ENCODE measurements at places on chromosomes 12 and 14.

- no peak for DNase-seq
Observed at GRCh38 chr14:37985826-37986470, 221.8 kb upstream of the SSTR1 start.

DNA sequence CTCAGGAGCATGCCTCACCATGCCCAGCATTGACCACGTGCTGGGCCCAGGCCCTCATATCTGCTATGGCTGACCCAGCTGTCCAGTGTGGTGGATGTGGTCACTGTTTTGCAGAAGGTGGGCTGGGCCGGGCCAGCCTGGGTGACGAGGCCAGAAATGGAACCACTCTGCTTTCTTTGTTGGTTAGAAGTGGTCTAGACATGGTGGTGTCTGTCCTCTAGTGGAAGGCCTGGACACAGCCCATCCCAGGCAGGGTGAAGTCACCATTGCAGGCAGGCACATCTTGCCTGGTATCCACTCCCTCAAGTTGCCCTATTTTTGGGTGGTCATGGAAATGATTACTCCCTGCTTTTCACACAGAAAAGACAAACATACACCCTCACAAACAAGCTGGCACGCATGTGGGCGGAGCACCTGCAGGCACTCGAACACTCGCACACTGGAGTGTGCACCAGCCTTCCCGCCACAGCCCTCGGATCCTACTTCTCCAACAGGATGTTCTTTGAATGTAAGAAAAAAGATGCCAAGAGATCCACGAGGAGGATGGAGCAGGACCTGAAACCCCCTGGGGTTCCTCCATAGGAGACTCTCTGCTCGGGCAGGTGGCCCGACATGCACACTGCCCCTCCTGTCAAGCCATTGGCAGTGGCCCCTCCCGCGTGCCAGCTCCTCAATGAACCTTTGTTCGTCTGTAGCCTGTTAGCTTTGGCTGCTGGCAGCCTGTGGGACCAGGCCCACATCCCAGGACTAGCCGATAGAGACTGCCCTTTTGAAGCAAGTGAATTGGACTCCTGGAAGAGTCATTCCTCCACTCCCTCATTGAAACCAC is 38.4 kb downstream of the MLXIP start:
- peak; percentile 60 for DNase-seq

- DNase-seq, result no peak
Observed at GRCh38 chr12:47318963-47319362, 239.2 kb upstream of the AMIGO2 start.

DNA sequence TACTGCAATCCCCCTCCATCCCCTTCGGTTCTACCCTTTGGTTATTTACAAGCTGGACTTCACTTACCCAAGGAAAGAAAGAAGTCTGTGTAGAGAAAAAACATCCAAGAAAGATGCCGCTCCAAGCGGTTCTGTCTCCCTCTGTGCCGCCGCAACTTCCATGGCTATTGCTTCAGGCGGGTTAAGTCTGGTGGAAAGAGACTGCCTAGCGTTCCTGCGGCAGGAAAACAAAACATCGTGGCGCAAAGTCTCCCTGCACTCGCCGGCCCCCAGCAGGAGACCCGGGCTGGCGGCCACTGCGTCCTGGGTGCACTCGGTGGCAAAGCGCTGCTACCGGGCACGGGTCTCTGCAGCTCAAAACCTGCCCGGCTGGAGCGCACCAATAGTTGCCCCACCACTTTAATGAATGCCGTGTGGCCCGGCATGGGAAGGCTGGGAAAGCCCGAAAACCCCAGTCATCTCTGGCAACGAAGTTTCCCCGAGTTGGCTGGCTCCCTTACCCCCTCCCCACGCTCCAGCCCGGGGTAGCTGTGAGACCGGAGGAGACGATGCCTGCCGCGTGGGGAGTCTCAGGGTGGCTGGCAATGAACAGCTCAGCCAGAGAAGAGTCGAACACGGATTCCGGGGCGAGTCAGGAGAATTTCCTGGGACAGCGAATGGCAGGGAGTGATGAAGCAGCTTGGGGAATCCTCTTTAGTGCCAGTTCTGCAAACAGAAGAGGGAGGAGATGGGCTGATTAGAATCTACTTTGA is 3.5 kb upstream of the KCNK10 start:
- no peak for DNase-seq

GRCh38 chr12:32273063-32273522 is 126.3 kb upstream of the FGD4 start:
- DNase-seq, result no peak

- no peak for DNase-seq
Observed at GRCh38 chr14:71780075-71780474, 152.2 kb upstream of the RGS6 start.

- no peak for DNase-seq
Observed at GRCh38 chr14:89357655-89358297, 59.3 kb downstream of the FOXN3 start.

- DNase-seq, result no peak
Observed at GRCh38 chr12:51631591-51631990, 40.6 kb downstream of the SCN8A start.

DNA sequence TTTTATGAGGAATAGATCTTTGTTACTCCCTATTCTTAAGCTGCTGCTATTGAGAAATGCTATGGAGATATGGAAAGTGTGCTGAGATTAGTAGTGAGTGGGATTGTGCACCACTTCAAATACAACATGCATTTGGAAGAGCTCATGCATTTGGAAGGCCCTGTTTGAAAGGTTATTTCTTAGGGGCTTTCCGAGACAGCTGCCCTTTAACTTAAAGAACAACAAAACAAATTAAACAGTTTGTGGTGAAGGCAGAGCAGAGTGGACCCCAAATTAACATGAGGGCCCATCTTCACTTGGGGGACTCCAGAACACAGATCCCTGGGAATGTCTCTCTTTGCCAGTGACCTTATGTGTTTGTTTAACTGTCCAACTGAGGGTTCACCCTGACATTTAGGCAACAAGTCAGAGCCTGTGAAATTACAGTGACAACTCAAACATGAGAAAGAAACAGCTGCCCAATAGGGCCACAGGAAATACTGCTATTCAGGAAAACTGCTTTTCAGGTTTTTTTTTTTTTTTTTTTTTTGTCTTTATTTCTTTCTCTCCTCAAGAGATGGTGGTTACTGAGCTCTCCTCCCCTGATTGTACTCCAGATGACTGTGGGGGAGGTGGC is 41.4 kb upstream of the IGF1 start:
- DNase-seq, result no peak

DNA sequence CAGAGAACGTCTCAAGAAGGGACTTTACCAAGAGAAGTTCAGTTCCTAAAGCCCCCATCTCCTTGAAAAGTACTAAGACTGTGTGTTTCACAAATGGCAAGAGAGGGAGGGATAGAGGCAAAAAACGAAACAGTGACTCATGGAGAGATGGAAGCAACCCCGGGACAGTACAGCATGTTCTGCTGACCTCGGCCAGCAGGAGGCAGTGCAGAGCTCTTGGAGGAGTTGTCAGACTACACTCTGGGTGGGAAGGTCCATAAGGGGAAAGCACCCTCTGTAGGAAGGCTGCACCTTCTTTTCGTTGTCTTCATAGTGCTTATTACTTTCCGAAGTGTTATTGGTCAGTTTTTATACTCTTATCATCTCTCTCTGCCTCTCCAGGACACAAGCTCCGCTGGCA is 525.2 kb upstream of the CCDC196 start:
- DNase-seq, result no peak

- DNase-seq, result no peak
Observed at GRCh38 chr12:94048757-94049156, 99.6 kb upstream of the PLXNC1 start.

- no peak for DNase-seq
Observed at GRCh38 chr12:111454311-111454710, 48.6 kb downstream of the SH2B3 start.

DNA sequence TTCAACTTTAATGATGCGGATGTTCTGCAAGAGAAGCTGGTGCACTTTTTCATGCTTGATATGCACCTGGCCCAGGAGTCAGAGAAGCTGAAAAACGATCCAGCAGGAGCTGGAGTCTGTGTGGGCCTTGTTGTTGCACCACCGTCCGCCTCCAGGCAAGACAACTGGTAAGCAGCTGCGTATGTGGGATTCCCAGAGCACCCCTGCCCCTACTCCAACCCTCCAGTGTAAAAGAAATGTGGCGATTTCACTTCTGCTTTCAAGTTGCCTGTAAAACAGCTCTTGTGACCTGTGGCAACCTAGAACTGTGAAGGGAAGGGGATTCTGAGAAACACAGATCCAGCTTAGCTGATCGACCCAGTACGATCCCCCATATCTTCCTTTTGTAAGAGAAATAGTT is 154.1 kb upstream of the PELI2 start:
- no peak for DNase-seq

DNA sequence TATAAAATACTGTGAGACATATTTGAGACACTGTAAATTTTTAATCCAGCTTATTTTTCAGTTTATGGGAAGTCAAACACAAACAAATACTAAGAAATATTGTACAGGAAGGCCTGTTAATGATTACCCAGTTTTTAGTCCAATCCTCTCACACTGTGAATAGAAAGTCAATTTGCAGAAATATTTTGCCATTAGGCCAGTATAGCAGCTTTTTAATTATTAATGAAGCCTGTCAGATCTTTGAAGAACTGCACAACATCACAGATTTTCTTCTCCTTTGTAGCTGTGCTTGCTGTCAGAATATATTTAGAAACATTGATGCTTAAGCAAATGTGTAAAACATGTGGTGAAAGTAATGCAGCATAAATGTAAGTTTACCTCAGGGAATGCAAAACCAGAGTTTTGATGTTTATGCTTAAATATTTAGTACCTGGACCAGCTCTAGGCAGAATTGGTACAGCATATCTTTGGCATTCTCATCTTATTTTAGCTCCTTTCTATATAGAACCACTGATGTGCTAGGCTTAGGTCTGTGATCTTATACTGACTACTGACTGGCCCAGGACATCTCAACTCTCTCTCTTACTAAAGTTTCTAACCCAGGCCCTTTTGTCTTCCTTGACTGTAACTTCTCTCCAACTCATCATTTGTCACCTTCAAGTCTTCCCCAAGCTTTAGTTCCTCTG is 230.8 kb upstream of the NAV3 start:
- DNase-seq, result no peak

DNA sequence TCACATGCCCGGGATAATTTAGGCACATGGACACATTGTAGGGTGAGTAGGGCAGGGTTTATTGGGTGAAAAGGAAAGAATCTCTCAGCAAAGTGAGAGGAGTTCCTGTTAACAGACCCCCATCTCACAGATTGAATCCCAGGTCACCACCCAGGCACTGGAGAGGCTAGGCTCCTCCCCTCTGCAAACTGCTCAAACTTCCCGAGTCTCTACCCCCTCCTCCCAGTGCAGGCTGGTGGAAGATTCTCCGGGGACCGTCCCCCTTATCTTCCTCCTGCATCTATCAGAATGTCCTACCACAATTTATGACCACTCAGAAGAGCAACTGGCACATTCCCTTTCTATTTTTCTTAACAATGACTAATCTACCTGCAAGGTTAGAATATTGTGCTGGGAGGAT is 126.0 kb downstream of the NTF3 start:
- no peak for DNase-seq

GRCh38 chr12:103580026-103580425 is 7.0 kb upstream of the STAB2 start:
- no peak for DNase-seq

- no peak for DNase-seq
Observed at GRCh38 chr12:93939641-93940325, 208.6 kb upstream of the PLXNC1 start.

DNA sequence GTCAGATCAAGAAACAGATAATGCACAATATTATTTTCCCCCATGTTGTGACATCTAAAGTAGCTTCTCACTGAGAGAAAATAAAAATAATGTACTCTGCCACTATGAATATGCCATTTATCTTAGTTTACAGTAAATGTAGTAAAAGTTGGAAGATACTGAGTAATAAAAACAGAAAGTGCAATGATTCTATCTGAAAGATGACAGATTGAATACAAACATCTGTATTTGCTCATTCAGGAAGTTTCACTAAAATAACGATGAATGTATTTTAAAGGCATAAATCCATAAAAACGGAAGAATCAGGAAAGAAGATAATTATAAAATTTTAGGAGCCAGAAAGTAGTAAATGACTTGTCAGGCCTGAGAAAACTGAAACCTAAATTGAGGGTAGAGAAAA is 18.2 kb downstream of the SLC35F4 start:
- DNase-seq, result no peak

GRCh38 chr12:52127683-52128450 is 48.4 kb downstream of the SMIM41 start:
- DNase-seq, result peak; percentile 62

- DNase-seq, result no peak
Observed at GRCh38 chr12:20364501-20364900, 3.8 kb upstream of the PDE3A start.

DNA sequence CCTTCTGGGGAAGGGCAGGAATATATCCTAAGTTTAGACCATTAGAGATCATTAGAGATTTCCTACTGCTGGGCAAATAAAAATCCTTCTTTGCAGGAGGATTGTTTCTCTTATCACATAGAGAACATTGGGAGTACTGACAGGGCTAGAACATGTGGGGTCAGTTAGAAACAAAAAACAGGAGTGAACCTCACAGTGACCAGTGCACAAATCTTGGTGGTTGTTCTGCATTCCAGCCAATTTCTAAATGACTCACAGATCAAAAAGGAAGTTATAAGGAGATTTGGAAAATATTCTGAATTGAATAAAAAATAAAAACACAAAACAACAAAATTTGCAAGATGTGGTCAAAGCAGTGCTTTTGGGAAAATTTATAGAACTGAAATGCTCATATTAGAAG is 118.8 kb downstream of the LLPH start:
- DNase-seq, result no peak

- no peak for DNase-seq
Observed at GRCh38 chr12:9808504-9808903, 18.8 kb upstream of the KLRF1 start.

DNA sequence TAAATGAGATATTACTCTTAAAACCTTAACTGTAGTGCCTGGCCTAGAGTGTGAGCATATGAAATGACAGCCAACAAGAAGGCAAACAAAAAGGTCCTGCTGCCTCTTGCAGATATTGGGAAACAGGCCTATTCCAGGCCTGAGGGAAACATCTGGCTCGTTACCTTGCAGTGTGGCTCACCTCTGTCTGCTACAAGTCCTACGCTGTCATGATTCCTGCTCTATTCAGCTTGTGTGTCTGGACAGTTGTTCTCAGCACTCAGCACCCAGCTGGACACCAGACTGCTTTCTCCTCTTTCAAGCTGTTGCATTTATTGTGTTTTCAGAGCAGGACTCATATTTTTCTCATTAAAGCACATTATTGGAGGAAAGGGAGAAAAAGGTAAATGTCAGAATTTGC is 113.5 kb downstream of the TMTC2 start:
- DNase-seq, result no peak

DNA sequence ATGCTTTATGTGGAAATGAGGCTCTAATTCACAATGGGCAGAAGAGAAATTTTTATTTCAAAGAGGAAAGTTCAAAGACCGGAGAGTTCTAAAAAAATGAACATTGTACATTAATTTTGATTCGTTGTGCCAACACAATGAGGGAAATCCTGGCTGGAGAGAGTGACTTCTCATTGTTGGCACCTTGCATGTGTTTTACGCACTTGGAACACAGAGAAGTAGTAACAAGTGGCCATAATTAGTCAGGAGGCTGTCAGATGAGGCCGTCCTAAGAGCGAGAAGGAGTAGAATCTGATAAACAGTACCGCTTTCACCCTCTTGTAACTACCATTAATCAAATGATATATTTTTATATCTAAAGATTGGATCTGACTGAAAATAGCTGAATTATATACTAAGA is 6.9 kb downstream of the LMO3 start:
- no peak for DNase-seq

All from mesenteric fat pad (tissue), 1 donor.